Tracheal epithelial cell (primary cell): ENCODE measurements at places on chromosomes 7 and 10. TPM values are rescaled to one million over a fixed set of nuclear protein-coding genes. Genes with fewer than 3 reads are reported as not detected.

The STAM gene
- 24.1 and 28.9 TPM in 2 replicates for total RNA-seq

The PTF1A gene
- total RNA-seq: not detected in 2 replicates

The CFAP69 gene
- total RNA-seq: 1.1 and 1.9 TPM in 2 replicates

The CHRM2 gene
- total RNA-seq: 0.24 TPM in 1 of 2 replicates, not detected in the other

The PVRIG gene
- total RNA-seq: not detected in 2 replicates

The ELAPOR2 gene
- total RNA-seq: 1.1 and 5.1 TPM in 2 replicates

The CDC14C gene
- not detected in 2 replicates for total RNA-seq

The PKD2L1 gene
- total RNA-seq: not detected in 2 replicates

The VSTM4 gene
- under 0.01 TPM in 1 of 2 replicates, not detected in the other for total RNA-seq

The AKR1C8 gene
- total RNA-seq: not detected in 2 replicates

The HOXA7 gene
- 0.96 TPM in 1 of 2 replicates, not detected in the other for total RNA-seq

The BAMBI gene
- 5.5 and 8.2 TPM in 2 replicates for total RNA-seq

The ZNF804B gene
- not detected in 2 replicates for total RNA-seq

The PAPOLB gene
- total RNA-seq: not detected in 2 replicates

The TMEM184A gene
- total RNA-seq: 8.2 and 24.9 TPM in 2 replicates

The LMOD2 gene
- total RNA-seq: not detected in 2 replicates

The SPDYE2B gene
- total RNA-seq: not detected in 2 replicates

The DNAJC12 gene
- total RNA-seq: 0.21 and 1.7 TPM in 2 replicates

The OR2A12 gene
- under 0.01 TPM in 1 of 2 replicates, not detected in the other for total RNA-seq

The SNCG gene
- 2.2 and 22.0 TPM in 2 replicates for total RNA-seq

The EVX1 gene
- total RNA-seq: not detected in 2 replicates

The SMKR1 gene
- total RNA-seq: 0.24 TPM in 1 of 2 replicates, not detected in the other

The TCERG1L gene
- total RNA-seq: not detected in 2 replicates

The PRPS1L1 gene
- total RNA-seq: not detected in 2 replicates

The GHRHR gene
- not detected in 2 replicates for total RNA-seq
